Renal pelvis (tissue), 12 donors: ENCODE measurements at places on chromosomes 2 and 18. TPM values are rescaled to one million over a fixed set of nuclear protein-coding genes. Genes with fewer than 3 reads are reported as not detected.

Gene TEX261
- 69.4 TPM for polyA plus RNA-seq

Gene MFSD6
- polyA plus RNA-seq: 12.9 TPM

Gene MAPK4
- polyA plus RNA-seq: 9.6 TPM

Gene POMC
- polyA plus RNA-seq: 17.6 TPM

Gene SAG
- 0.07 TPM for polyA plus RNA-seq
